ENCODE measurements at places on chromosomes 5 and 9.

DNA sequence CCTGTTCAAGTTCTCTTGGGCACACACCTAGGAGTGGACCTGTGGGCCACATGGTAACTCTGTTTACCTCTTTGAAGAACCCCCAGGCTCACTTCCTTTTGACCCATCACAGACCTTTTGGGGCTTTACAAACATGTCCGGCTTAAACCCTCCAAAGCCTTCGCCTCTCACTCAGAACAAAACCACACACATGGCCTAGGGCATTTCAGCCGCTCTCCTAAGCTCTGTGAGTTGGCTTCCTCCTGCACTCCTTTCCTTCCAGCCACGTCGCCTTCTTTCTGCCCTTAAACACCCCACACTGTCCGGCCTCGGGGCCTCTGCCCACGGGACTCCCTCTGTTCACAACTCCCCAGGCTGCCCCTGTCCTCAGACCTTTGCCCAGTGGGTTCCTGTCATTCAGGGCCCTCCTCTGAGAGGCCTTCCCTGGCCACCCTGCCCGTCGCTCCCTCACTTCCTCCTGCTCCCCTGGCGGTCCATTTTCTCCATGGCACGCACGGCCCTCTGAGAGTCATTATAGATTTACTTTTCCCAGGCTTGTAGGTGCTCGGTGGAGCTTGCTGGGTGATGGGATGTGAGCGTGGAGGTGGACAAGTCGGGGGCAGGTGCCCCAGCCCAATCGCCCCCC lies 1.9 kb downstream of the DOK3 start:
- DNase-seq, result no peak

- no peak for DNase-seq
Measured at GRCh38 chr9:91776409-91777291, 173.4 kb downstream of the ROR2 start.

DNA sequence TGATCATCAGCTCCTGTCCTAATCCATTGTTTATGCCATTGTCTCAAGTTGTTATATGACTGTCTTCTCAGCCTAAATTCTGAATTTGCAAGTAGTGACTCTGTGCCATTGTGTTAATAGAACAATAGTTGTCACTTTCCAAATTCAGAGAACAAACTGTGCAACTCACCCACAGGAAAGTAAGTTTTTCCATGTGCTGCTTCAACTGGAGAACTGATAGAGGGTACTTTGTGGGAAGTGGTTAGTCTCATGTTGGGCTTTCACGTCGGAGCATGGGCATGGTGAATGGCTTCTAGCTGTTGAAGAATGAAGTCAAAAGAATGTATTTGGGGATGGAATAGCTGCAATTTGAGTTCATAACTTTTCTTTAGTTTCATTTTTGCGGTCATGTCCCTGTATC lies 146.0 kb downstream of the CD180 start:
- no peak for DNase-seq

- no peak for DNase-seq
Measured at GRCh38 chr5:149304195-149305078, 32.8 kb downstream of the AFAP1L1 start.

DNA sequence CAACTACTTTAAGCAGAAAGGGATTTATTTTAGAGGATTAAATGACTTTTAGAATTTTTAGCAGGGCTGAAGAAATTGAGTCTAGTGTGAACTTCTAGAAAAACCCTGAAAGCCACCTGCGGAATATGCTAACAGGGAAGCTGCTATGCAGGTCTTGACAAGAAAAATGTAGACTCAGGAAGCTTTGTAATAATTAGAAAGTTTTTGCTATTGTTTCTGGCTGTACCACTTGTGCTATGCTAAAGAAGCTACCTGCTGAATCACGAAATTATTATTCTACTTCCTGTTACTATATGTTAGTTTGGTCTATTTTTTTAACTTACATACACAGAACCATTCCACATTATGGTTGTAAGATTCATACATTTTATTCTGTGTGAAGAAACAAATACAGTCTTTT lies 74.0 kb upstream of the CHSY3 start:
- DNase-seq, result no peak

DNA sequence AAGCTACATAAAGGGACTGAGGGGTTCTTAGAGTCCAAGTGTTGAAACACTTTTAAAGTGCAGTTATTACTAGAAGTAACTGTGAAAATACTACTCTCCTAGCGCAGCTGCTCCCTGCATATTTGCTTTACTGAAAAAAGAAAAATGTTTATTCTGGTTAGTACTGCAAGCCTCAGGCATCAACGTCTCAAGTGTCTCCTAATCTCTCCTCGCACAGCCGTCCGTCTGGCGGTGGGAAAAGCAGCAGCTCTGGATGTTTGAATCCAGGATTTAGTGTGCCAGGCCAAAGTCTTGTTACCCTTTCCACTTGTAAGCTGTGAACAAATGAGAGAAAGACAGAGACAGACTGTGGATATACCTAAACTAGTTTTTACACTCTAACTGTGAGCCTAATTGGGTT lies 31.1 kb downstream of the RORB start:
- no peak for DNase-seq

GRCh38 chr9:126420135-126420534 lies 93.5 kb downstream of the MVB12B start:
- peak; percentile 34 for DNase-seq

- peak; percentile 94 for DNase-seq
Measured at GRCh38 chr5:10331341-10331796, 22.1 kb upstream of the MARCHF6 start.

DNA sequence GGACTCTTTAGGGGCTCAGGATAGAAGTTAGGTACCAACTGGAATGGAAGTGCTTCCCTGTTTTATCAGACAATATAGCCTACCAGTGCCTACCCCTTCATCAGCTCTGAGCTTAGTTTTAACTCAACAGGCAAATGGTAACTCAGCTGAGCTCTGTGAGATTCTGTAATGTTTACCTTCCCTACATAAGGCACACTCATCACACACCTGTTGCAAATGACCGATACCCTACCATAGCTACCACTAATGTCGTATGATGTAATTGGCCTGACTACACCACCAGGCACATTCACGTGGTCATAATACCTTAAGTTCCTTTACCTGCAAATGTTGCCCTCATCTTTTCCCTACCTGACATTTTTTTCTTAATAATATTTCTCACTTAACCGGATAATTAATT lies 254.8 kb downstream of the ADGRV1 start:
- DNase-seq, result no peak

GRCh38 chr9:117548556-117548955 lies 133.7 kb upstream of the ASTN2 start:
- no peak for DNase-seq

DNA sequence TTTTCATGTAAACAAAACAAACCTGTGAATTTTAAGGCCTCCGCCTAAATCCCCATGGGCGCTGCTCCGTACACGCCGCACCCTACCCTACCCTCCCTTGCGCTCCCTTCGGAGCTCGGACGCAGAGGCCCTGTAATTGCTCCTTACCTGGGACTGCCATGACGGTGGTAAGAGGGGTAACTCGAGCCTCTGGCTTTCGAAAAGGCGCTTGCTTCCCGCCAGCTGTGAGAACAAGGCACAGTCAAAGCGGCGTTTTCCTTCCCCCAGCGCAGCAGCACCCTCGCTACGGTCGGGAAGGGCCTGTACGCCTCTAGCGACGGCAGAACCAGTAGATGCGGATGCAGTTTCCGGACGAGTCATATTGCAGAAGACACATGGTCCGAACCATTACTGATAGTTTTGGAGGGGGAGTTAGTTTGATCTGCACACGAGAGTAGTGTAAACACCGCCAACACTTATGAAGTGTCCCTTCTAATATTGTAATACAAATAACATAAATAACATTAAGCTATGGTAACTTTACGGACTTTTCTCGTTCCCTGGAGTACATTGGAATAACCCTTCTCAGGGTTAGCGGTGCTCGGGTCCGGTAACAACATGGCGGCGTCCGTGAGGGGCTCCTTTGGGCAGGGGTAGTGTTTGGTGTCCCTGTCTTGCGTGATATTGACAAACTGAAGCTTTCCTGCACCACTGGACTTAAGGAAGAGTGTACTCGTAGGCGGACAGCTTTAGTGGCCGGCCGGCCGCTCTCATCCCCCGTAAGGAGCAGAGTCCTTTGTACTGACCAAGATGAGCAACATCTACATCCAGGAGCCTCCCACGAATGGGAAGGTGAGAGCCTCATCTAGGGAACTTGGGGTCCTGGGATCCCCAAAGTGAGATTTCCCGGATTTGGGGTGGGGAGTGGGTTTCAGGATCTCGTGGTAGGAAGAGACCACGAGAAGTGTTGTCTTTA lies at the start of the genes CWC27 and SREK1IP1:
Gene CWC27, plus strand, starts transcription at position 573 of the 955 bp plus-strand sequence. Its CDS starts 217 bp downstream, at position 790.
Gene SREK1IP1, minus strand, starts transcription at position 334 of the 955 bp plus-strand sequence. Its CDS starts 174 bp downstream, at position 160.
- peak; percentile 96 for DNase-seq

GRCh38 chr5:77012601-77013000 lies 17.6 kb upstream of the AGGF1 start:
- DNase-seq, result no peak

DNA sequence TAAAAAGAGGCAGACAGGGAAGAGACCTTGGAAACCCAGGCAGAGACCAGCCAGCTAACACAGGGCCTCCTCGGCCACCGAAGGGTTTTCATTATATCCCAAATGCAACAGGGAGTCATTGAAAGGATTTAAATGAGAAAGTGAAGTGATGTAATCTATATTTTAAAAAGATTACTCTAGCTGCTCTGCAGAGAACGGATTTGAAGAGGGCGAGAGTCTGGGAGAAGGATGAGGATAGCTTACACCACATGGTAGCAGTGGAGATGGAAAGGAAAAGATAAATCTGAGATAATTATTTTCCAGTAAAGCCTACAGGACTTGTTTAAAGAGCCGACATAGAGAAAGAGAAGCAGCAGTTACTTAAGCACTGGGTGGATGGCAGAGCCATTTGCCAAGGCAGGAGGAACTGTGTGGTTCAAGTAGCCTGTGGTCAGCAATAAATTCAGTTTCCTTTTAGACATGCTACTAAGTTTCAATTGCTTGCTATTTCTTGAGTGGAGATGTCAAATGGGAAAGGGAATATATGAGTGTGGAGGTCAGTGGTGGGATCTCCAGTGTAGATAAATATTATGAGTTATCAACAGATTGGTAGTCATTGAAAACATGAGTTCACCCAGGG lies 9.3 kb downstream of the FBN2 start:
- DNase-seq, result no peak

DNA sequence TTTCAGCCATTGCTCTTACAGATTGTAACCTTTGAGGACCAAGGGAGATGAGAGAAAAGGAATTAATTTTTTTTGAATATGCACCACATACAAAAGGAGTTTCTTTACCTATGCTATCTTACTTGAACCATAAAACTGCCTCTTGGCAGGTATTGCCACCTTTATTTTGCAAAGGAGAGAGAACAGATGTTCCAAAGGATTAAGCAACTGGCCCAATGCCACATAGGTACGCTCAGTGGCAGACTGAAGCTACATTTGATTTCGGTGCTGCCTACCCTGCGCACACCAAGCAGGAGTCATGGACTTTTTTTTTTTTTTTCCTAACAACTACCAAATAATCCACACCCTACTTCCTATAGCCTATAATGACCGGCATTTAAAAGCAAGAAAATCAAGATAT lies 43.1 kb downstream of the SAXO1 start:
- no peak for DNase-seq

- DNase-seq, result no peak
Measured at GRCh38 chr5:155727512-155728145, 599.3 kb upstream of the SGCD start.

- DNase-seq, result no peak
Measured at GRCh38 chr9:135647884-135648283, 8.5 kb upstream of the GLT6D1 start.

DNA sequence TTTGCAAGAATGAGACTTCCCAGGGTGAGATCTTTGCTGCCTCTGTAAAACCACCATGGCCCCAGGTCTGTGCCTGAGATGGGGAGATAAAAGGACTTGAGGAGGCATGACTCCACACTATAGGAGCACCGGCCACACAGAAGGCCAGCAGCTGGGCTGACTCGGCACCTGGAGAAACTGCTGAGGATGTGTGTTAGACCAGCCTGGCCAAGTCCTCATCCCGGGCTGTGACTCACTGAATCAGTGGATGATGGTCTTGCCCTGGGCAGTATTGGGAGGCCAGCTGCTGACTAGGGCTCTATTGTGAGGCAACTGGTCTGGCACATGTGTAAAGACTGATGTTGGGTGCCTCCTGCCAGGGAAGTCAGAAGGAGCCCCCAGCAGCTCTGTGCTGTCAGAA lies 286.2 kb downstream of the ACTL7B start:
- DNase-seq, result no peak

DNA sequence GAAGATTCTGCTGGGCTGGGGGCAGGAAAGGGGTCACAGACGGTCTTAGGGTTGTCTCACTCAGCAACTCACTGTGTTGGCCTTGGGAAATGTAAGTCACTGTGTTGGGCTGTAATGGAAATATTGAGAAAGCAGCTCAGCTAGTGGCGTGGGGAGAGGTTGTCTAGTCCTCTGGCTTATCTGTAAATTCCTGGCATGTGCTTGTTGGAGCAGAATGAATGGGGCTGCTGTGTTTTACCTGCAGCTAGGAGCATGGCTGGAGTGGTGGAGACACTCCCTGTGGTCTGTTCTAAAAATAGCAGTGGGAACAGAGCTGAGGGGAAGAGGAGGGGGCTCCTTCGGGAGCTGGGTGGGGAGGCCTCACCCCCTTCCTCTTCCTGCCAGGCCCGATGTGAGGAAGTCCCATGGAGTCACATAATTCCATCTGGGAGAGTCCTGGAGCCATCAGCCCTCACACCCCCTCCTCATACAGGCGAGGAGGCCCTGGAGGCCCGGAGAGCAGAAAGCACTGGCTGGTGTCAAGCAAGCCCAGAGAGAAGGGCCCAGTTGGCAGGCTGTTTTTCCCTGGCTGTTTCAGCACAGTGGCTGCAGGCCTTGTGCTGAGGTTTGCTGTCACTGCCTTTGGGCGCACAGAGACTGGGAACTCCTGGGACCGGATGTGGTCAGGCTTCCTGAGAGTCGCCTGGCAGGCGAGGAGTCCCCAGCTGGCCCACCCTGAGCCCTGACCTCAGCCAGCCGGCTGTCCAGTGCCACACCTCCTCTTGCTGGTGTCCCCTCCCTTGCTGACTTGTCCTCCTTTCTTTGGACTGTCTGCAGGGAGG lies 84.9 kb downstream of the RGS3 start:
- no peak for DNase-seq

GRCh38 chr9:82421498-82421897 lies 432.9 kb downstream of the SPATA31D1 start:
- DNase-seq, result no peak

DNA sequence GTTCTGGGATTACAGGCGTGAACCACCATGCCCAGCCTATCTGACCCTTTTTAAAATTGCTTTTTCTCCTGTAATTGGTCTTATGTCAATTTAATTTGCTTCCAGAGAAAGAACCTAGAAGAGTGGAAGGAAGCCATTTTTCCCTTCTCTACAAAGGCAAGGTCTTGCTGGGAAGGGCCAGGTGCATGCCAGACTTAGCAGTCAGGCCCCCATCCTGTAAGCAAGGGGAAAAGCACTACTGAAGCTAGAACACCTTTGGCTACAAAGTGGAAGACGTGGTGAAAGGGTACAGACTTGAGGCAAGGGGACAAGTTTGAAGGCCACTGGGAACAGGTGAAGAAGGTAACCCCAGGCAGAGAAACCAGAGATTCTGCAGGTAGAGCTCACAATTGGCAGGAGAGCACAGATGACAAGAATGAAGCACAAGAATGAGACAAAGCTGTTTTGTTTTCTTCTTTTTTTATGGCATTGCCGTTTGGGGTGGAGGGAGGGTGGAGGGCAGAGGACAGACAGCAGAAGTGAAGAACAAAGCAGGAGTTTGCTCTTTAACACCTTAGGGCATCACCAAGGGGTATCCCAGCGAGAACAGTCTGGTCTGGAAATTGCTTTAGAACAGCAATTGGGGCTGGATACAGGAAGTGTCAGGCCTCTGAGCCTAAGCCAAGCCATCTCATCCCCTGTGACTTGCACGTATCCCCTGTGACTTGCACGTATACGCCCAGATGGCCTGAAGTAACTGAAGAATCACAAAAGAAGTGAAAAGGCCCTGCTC lies 72.9 kb downstream of the SERINC5 start:
- no peak for DNase-seq

- no peak for DNase-seq
Measured at GRCh38 chr5:126912616-126913200, 117.7 kb downstream of the MARCHF3 start.

GRCh38 chr5:175854231-175855040 lies 16.9 kb upstream of the CPLX2 start:
- DNase-seq, result peak; percentile 47

Measured in NCI-H1417 (cell line).